Foreskin keratinocyte (primary cell): ENCODE measurements at places on chromosomes 5 and 9. TPM values are rescaled to one million over a fixed set of nuclear protein-coding genes. Genes with fewer than 3 reads are reported as not detected.

DNA sequence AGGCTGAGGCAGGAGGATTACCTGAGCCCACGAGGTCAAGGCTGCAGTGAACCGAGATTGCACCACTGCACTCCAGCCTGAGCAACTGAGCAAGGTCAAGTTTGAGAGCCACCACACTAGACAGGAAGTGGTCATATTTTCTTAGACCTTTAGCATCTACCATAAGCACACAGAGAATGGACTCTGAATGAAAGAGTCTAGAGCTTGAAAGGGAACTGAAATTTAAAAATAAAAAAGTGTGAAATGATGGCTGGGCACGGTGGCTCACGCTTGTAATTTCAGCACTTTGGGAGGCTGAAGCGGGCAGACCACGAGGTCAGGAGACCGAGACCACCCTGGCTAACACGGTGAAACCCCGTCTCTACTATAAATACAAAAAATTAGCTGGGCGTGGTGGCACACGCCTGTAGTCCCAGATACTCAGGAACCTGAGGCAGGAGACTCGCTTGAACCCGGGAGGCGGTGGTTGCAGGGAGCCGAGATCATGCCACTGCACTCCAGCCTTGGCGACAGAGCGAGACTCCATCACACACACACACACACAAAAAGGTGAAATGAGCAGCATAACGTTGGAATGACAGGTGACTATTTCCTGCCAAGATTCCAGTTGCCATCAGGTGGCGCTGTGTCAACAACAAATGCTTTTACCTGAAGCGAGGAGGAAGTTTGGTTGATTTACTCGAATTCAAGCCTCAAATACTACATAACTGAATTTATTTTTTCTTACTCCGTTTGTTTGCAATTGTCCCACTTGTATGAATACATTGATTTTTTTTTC lies 21.3 kb upstream of the AK3 start:
- peak; percentile 70 for DNase-seq

DNA sequence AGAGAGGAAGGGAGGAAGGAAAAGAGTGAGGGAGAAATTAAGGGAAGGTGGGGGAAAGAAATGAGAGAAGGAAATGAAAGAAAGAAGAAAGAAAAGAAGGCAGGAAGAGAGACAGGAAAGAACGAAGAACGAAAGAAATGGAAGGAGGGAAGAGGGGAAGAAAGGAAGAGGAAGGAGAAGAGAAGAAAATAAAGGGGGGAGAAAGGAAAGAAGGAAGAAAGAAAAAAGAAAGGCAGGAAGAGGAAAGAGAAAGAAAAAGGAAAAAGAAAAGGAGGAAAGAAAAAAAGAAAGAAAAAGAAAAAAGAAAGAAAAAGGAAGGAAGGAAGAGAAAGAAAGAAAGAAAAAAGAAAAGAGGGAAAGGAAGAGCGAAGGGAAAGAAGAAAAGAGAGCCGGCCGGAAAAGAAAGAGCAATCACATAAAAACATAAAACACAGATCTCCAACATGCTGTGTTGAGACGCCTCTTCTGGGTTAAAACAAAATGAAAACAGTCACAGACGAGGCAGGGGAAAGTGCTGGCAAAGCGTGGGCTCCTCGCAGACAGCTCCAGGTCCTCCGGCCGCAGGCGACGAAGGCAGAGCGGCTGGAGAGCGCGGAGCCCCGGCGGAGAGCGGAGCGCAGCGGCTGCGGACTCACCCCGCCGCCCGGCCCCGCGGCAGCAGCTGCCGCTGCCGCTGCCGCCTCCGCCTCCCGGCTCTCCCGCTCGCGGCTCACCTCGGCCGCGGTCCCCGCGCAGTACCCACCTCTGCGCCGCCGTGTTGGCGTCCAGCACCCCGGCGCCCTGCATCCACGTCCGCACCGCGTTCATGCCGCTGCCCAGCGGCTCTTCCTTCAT lies 896 bp downstream of the EBF1 start:
- DNase-seq: no peak

The FOXD4L6 gene
- not detected in 2 replicates for total RNA-seq

- DNase-seq: no peak
Observed at GRCh38 chr5:117863586-117864296, 1124.6 kb downstream of the DTWD2 start.

- no peak for DNase-seq
Observed at GRCh38 chr9:79390781-79391770, 180.7 kb upstream of the TLE4 start.

The ECSCR gene
- total RNA-seq: not detected in 2 replicates

The FOXD4L5 gene
- 0.03 and 0.07 TPM in 2 replicates for total RNA-seq

The CARTPT gene
- total RNA-seq: not detected in 2 replicates
